Naive B cell (primary cell): ENCODE measurements at places on chromosomes 16 and 17.

DNA sequence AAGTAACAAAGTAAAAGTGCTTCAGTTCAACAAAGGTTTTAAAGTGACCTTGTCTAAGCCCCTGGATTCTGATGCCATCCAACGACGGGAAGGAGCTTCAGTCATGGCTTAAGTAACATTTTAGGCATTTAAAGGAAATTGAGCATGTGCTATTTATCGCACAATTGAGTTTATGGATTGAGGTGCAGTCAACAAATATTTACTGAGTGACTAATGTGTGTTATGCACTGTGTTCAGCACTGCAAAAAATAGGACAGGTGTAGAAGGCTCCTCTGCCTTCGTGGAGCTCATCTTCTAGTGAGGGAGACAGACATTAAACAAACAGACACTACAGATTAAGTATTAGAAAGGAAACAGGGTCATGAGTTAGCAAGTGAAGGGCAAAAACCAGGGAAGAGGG, 12.5 kb downstream of the TMIGD1 start:
- DNase-seq, result no peak

DNA sequence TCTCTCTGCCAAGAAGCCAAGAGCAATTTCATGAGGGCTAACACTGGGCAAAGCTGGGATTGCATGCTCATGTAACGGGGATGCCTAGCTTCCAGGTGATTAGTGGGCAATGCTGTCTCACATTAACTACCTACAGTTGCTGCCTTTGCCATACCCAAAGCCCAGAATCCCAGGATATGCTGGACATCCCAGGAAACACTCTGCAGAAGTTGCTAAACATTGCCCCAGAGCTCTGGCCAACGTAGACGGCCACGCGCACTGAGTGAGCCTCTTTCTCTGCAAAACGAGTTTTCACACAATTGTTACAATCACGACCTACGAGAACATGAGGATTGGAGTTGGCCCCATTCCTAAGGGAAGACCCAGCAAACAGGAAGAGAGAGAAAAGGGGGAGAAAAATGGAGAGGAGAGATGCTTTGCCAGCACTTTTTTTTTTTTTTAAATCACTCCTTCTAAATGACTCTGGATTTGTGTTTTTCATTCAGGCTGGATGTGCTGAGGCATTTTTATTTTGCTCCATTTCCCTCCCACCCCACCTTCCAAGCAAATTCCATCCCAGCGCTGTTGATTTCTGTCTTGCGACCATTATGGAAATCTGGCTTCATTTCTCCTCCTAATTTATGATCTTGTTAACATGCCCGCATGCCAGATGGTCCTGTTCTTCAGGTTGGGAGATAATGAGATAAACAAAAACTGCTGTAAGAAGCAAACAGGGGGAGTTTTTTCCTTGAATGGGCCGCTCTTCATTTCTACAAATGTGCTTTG, 112.8 kb upstream of the DNAH9 start:
- no peak for DNase-seq

DNA sequence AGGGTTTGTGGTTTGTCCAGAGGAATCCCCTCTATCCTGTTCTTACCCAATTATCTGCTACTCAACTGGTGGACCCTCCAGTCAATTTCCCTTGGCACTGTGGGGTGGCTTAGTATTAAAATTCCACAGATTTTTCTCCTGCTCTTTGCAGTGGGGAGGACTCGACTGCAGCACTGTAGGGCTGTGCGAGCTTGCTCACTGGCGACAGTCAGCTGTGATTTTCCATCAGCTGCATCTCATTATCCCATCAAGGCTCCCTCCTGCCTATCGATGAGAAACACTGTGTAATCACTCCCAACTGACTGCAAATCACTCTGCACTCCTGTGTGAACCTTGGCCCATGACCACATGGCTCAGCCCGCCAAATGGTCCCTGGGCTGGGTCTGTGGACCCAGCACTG, 90.5 kb upstream of the MAF start:
- no peak for DNase-seq

GRCh38 chr17:77140878-77141767, at the start of gene SEC14L1:
TSS of gene SEC14L1 (plus strand) at chr17:77140969. CDS start at chr17:77143597, 2,628 bp downstream.
- peak; percentile 31 for DNase-seq

- no peak for DNase-seq
Measured at GRCh38 chr16:85601730-85602401, 11.3 kb upstream of the GSE1 start.

DNA sequence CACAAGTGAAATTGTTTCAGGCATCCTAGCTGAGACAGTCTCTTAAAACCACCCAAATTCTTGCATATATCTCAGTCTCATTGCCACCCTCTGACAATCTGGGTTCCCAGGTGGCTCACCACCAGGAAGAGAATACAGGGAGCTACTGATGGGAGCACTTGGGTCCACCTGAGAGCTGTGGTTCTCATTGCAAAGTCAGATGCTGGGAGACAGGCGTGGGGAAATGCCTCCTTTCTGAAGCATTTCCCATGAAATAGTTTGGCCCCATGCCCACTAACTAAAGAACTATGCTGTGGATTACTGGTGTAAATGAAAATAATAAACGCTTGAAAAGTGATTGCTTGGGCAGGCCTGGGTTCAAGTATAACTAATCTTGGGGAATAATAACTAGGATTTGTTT, 70.3 kb downstream of the CMC2 start:
- no peak for DNase-seq

- no peak for DNase-seq
Measured at GRCh38 chr16:85168732-85169256, 56.5 kb upstream of the CIBAR2 start.

DNA sequence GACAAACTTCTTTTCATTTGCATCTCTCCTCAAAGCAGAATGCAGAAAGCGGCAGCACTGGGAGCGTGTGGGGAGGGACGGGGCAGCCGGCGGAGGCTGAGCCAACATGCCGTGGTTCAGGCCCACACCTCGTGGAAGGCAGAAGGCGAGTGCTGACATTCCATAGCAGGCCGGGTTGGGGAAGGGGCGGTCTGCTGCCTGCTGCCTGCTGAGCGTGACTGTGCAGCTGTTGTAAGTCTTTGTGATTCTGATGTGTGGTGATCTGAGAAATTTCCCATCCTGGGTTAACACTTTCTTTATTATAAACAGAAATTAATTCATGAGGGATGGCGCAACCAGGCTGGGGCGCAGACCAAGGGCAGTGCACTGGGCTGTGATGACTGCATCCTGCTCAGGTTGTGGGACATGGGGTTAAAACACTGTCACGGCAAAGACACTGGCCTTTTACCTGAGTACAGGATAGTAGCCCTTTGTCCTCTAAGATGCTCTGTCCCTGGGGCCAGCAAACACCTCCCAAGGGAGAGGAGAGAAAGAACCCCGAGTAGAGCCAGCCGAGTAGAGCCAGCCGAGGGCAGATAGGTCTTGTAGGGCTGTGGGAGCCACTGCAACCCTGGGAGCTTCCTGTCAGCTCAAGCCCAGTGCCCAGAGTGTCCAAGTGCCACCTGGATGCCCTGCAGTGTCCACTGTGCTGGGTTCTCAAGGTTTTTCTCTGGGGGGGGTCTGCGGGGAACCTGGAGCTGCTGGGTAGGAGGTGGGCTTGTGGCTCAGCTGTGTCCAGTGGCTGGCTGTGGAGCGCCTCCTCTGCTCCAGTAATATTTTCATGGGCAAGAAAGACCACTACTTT, 8.8 kb upstream of the DNASE1 start:
- no peak for DNase-seq

DNA sequence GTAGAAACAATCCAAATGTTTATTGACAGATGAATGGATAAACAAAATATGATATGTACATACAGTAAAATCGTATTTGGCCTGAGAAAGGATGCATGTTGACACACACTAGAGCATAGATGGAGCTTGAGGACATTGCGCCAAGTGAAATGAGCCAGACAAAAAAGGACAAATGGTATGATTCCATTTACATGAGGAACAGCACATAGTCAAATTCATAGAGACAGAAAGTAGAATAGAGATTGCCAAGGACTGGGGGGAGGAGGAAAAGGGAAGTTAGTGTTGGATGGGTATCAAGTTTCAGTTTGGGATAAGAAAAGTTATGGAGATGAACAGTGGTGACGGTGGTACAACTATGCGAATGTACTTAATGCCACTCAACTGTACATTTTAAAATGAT, 47.9 kb downstream of the COPRS start:
- DNase-seq, result no peak

DNA sequence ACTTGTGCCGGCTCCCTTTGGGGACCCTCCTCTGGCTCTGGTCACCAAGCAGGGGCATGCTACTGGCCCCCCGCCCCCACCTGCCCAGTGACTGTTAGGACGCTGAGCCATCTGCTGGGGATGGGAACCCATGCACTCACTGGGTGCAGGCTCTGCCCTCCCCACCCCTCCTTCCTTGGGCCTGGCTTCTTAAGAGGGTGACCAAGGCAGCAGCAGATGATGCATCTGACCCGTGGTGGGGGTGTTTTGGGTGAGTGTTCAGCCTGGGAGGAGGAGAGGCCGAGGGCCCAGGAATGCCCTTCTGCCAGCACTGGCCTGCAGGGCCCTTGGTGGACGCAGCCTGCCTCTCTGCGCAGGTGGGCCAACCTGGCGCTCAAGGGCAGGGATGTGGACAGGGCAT, 19.2 kb upstream of the MTSS2 start:
- no peak for DNase-seq

DNA sequence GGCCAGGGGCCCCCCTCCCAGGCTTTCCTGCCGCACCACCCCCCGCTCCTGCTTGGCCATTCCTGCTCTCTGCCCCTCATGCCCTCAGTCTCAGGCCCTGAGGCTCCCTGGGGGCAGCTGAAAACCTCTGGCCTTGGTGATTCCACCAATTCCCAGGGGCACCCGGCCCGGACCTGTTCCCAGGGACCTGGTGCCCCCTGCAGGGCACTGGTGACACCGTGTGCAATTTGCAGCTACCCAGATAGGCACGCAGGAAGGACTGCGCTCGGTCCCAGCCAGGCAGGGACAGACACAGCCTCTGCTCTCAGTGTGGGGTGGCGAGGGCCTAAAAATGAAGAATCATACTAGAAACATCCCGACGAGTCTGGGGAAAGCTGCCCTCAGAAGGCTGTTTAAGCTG, 13.4 kb downstream of the WFDC1 start:
- no peak for DNase-seq

DNA sequence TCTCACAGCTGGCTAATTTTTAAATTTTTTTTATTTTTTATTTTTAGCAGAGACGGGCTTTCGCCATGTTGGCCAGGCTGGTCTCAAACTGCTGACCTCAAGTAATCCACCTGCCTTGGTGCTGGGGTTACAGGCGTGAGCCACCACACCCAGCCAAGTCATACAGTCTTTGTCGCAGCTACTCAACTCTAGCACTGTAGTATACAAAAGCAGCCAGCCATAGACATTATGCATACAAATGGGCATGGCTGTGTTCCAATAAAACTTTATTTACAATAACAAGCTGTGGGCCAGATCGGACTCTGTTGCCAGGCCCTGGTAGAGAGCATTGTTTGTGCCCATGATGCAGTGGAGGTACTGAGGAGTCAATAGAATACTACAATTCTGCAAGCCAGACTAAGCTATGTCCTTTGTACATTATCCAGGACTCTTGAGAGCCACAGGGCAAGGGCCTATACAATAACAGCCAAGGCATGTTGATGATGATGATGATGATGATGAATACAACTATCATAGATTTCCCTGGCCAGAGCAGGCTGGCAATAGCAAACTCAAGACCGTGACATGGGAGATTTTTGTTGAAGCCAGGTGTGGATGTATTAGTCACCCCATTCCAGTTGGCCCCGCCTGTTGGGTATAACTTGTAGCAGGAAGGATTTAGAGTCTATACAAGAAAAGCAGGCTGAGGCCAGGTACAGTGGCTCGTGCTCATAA, 101.8 kb downstream of the MYH11 start:
- no peak for DNase-seq

GRCh38 chr16:23699100-23699499, 13.9 kb downstream of the ERN2 start:
- no peak for DNase-seq

GRCh38 chr17:63837962-63838600, 4.4 kb downstream of the SMARCD2 start:
- no peak for DNase-seq

DNA sequence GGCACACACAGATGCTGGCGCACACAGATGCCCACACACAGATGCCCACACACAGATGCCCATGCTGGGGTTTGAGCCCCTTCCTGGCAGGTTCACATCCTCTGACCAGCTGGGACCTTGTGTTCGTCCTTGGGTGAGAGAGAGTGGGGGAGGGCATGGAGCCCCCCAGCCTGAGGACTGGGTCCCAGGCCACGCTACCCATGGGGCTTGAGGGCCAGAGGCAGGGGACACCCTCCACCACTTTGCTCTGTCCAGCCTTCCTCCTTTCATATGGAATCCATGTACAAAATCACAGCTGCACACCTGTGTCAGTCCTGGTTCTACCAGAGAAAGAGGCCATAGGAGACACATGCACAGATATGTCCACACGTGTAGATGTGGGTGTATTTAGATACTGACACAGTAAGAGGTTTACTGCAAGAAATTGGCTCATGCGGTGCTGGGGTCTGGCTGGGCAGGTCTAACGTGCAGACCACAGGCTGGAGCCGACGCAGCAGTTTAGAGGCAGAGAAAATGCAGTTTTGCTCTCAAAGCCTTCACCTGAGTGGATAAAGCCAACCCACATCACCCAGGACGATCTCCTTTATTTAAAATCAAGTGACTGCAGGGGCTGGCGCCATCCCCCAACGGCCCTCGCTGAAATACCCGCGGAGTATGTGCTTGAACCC, 10.8 kb downstream of the SLC22A31 start:
- no peak for DNase-seq

DNA sequence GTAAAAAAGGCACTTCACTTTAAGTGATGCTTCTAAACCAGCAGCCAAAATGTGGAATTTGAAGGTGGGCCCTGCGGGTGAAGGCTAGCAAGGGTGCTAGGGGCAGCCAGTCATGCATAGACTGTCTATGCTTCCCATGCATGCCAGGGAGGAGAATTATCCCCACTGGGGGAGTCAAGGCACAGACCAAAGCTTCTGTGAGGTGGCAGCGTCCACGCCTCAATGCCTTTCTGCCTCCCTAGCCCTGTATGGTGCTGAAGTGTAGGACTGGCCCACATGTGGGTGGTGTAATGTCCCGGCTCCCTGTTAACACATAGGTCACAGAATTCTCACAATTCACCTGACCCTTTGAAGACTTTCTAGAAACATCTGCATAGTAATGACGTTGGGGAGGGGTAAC, 1.9 kb downstream of the HS3ST2 start:
- DNase-seq, result no peak

DNA sequence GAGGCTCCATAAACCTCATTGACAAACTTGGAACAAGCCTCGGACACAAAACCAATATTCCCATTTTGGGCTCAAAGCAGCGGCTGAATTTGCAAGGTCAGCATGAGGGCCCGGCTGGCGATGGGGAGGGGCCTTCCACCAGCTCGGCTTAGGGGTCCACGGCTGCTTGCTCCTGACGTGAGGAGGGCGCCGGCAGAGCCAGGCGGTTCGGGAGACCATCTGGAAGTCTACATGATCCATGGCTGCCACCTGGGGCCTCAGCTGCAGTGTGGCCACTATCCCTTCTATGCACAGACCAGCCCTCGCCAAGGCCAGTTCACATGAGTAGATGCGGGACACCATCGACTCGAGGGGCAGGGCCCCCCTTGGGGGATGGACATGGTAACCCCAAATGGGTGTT, 39.1 kb downstream of the NDEL1 start:
- no peak for DNase-seq
